AG04450 (cell line): ENCODE measurements at places on chromosomes 13 and 19.

GRCh38 chr13:29923554-29924481 lies 73.4 kb upstream of the UBL3 start:
- peak; percentile 95 for DNase-seq

- peak; percentile 79 for DNase-seq
These were observed 90.5 kb downstream of the STARD13 start for GRCh38 chr13:33194820-33195692.

DNA sequence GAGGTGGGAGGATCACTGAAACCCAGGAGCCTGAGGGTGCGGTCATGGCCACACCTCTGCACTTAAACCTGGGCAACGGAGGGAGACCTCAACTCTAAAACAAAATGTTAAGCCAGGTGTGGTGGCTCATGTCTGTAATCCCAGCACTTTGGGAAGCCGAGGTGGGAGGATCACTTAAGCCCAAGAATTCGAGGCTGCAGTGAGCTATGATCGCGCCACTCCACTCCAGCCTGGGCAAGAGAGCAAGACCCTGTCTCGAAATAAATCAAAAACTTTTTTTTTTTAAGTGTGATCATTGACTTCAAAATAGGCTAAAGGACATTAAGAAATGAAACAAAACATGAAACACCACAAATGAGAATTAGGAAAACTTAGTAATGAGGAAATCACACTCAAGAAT lies 16.3 kb upstream of the ADPRHL1 start:
- DNase-seq = no peak

- DNase-seq = peak; percentile 11
These were observed 4.7 kb upstream of the MYBPC2 start for GRCh38 chr19:50427997-50428425.
